Upper lobe of left lung (tissue), 6 donors: ENCODE measurements at places on chromosomes 1 and 21. TPM values are rescaled to one million over a fixed set of nuclear protein-coding genes. Genes with fewer than 3 reads are reported as not detected.
A peak's percentile ranks its signal among the peaks of the same experiment; 100 is the strongest.

DNA sequence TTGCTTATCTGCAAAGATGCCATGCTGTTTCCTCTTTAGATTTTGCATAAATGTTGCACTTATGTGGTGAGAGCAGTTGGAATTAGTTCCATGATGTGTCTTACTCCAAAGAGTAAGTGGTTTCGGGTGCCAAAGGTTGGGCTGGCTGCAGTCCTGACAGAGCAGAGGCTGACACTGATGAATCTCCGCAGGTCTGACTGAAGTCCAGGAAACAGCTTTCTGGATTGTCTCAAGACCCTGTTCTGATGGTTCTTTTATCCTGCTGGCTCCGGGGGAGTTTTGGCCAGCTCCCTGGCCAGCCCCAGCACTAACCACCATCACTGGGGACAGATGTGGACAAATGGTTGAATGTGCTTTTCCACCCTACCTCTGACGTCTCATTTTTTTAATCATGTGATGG is 207.2 kb upstream of the KIAA0040 start:
- no peak for DNase-seq

GRCh38 chr1:170741678-170742077 is 77.7 kb downstream of the PRRX1 start:
- no peak for DNase-seq

DNA sequence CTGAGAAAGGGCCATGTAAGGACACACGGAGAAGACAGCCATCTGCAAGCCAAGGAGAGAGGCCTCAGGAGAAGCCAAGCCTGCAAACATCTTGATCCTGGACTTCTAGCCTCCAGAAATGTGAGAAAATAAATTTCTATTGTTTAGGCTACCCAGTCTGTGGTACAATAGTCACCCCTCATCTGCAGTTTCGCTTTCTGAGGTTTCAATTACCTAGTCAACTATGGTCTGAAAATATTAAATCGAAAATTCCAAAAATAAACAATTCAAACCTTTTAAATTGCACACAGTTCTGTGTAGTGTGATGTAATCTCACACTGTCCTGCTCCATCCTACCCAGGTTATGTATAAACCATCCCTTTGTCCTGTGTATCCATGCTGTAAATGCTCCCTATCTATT is 52.6 kb downstream of the ZNF644 start:
- no peak for DNase-seq

DNA sequence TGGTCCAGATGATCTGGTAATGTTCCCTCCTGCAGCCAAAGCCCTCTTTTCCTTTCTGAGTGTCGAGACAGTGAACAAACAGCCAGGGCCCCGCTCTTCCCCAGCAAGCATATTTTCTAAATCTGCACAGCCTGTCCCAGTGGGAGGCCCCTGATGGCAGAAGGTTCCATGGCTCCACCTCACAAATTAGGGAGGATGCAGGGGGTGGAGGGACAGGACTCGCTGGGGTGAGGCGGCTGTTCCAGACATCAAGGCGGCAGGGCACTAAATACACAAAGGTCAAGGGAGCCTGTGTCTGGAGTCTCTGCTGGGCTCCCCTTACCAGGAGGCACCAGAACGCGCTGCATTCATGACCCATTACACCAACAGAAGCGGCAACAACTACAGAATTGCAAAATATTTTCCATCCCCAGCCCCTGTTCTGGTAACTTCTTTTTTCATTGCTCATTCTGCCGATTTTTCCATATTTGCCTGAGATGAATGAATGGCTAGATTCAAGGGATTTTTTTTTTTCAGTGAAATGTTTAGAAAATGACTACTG is 27.0 kb upstream of the PRELP start:
- no peak for DNase-seq

GRCh38 chr1:34784751-34785221 is 3.8 kb downstream of the GJB3 start:
- DNase-seq = peak; percentile 66

DNA sequence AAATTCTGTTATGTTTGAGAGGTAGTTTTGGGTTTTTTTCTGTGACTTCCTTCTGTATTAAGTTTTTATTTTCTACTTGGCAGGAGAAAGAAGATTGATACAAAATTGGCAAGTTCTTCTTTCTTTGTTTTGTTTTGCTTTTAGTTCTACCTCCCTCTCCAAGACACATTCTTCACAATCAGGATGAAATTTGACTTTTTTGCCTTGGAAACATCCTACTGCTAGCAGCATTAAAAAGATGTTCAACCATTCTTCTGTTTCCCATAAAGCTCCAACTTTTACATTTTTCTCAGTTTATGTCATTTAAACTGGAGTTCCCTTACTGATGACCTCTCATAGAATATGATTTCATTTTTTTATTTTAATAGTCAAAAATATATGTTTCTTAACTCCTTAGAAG is 234.8 kb downstream of the NCAM2 start:
- no peak for DNase-seq

- no peak for DNase-seq
These were observed 690.7 kb downstream of the ADGRL2 start for GRCh38 chr1:82491301-82492048.

The PM20D1 gene
- not detected for total RNA-seq

The GNAT2 gene
- total RNA-seq = 0.46 TPM

The ADAMTSL4 gene
- 40.3 TPM for total RNA-seq

The SELL gene
- 3.9 TPM for total RNA-seq
